Caco-2 (cell line): ENCODE measurements at places on chromosomes 12 and 14. TPM values are rescaled to one million over a fixed set of nuclear protein-coding genes. Genes with fewer than 3 reads are reported as not detected.

The INHBE gene
- total RNA-seq: 9.1 and 13.9 TPM in 2 replicates

The TPH2 gene
- not detected in 2 replicates for total RNA-seq

The CCND2 gene
- total RNA-seq: 113 and 145 TPM in 2 replicates

The BICDL1 gene
- 10.8 and 14.2 TPM in 2 replicates for total RNA-seq

The KRT3 gene
- total RNA-seq: not detected in 2 replicates

The RD3L gene
- total RNA-seq: not detected in 2 replicates

The MYF5 gene
- total RNA-seq: not detected in 2 replicates

The METAP2 gene
- total RNA-seq: 134 and 138 TPM in 2 replicates

The TCL1B gene
- total RNA-seq: not detected in 2 replicates

The KLRD1 gene
- 0.05 and 0.23 TPM in 2 replicates for total RNA-seq

The IKBIP gene
- total RNA-seq: 9.9 and 10.9 TPM in 2 replicates

The KCNC2 gene
- total RNA-seq: not detected in 2 replicates

The PIWIL1 gene
- 5.1 and 5.3 TPM in 2 replicates for total RNA-seq

The SLC5A8 gene
- not detected in 2 replicates for total RNA-seq

The SSPN gene
- 1.0 and 3.1 TPM in 2 replicates for total RNA-seq

The IL26 gene
- total RNA-seq: not detected in 2 replicates

The ZNF891 gene
- total RNA-seq: 2.0 and 2.3 TPM in 2 replicates

The NYNRIN gene
- total RNA-seq: 5.9 and 6.1 TPM in 2 replicates

The DDX55 gene
- 45.4 and 46.3 TPM in 2 replicates for total RNA-seq

The LIN7A gene
- total RNA-seq: 16.2 and 16.4 TPM in 2 replicates

The ALDH6A1 gene
- 25.9 and 30.0 TPM in 2 replicates for total RNA-seq

The LEMD3 gene
- total RNA-seq: 35.2 and 35.8 TPM in 2 replicates

The OTX2 gene
- total RNA-seq: not detected in 2 replicates

The AGAP2 gene
- total RNA-seq: 0.09 TPM in 1 of 2 replicates, not detected in the other

The ACSS3 gene
- 0.70 and 0.95 TPM in 2 replicates for total RNA-seq

The CELA1 gene
- not detected in 2 replicates for total RNA-seq

The RDH16 gene
- 0.39 and 0.53 TPM in 2 replicates for total RNA-seq

The RNASE4 gene
- total RNA-seq: 8.8 and 9.2 TPM in 2 replicates

The TTC9 gene
- total RNA-seq: 3.9 and 4.6 TPM in 2 replicates

The ITGA7 gene
- total RNA-seq: 46.1 and 47.0 TPM in 2 replicates
